Body of pancreas (tissue), 4 donors: ENCODE measurements at places on chromosomes 3 and 15. TPM values are rescaled to one million over a fixed set of nuclear protein-coding genes. Genes with fewer than 3 reads are reported as not detected.

TMEM207 gene
- total RNA-seq, result not detected

SHF gene
- 2.0 TPM for total RNA-seq

LMOD3 gene
- not detected for total RNA-seq

RETNLB gene
- not detected for total RNA-seq

KNG1 gene
- total RNA-seq, result not detected

LYZL4 gene
- not detected for total RNA-seq

CFAP92 gene
- not detected for total RNA-seq

GCHFR gene
- 43.6 TPM for total RNA-seq

ZNF662 gene
- total RNA-seq, result 4.0 TPM
